ENCODE measurements at places on chromosomes 6 and 20.
A peak's percentile ranks its signal among the peaks of the same experiment; 100 is the strongest.

- DNase-seq = no peak
These were observed 74.0 kb downstream of the PPP1R3G start for GRCh38 chr6:5159162-5159561.

DNA sequence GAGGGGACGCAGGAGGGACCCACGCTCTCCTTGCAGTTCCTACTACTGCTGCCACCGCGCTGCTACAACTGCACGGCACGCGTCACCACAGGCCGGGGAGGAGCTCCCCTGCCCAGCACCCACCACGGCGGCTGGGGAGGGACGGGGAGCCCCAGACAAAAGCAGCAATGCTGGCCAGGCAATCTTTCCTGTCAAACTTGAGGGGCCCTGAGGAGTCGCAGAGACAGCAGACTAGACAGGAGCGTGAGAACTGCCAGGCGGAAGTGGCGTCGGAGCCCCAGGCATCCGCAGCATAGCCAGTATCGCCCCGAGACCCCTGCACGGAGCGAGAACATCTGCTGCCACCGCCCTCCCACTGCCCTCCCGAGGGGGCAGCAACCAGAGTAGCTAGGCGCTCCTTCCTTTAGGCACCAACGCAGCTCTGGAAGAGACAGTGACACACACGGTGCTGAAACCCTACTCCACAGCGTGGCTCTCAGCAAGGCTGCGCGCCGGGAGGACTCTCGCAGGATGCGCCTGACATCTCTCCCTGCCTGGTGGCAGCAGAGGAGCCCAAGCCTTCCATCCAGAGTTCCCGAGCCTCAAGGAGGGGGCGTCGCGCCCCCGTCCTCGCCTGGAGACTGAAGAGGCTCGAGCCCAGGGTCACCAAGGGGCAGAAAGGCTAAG is 2.2 kb downstream of the TAF4 start:
- DNase-seq = no peak

DNA sequence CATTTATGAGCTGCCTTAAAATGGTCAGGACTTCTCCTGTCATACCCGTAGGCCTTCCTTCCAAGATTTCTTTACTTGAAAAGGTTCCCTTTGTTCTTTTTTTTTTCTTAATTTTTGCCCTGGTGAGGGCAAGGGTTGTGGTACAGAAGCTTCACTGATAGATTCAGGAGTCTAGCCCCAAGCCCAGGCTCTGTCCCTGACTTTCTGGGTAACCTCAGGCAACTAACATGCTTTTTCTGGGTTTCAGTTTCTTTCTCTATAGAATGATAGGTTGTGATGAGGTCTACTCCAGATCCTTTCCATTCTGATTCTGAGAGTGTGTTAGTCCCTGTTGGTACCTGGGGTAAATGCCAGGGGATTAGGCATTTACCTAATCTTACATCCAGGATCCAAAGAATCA is 21.2 kb downstream of the SNPH start:
- DNase-seq = peak; percentile 24

- no peak for DNase-seq
These were observed 238.1 kb upstream of the HS3ST5 start for GRCh38 chr6:114580882-114581281.

GRCh38 chr6:152572338-152573088 is 64.6 kb downstream of the SYNE1 start:
- no peak for DNase-seq

DNA sequence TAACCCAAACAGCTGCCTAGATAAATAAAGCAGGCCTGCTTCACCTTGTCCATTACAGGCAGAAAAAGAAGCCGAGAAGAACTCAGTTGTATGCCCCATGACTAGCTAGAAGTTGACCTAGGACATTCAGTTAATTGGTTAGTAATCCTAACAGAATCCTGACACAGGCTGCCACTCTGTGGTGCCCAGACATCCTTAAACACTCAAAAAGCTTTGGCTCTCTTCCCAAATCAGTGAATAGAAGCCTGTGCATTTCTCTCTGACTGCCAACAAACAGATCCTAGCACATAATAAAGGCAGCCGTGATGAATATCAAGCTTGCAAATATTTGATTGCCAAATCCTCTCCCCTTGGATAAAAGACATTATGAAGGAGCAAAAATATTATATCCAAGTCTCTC is 519.1 kb upstream of the EYS start:
- DNase-seq = no peak

DNA sequence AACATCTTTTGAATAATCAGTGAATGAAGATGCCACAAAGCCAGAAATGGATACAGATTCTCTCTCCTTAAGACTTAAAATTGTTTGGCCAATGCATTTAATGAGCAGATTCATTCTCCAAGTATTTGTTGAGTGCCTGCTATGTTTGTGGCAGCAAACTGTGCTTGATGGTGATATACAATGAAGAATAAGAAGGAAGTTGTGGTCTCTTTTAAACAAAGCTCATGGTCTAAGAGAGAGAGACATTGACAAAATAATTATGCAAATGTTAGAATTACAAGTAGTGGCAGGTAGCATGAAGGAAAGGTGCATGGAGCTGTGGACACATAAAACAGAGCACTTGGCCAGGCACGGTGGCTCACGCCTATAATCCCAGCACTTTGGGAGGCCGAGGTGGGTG is 28.3 kb downstream of the NFATC2 start:
- no peak for DNase-seq

DNA sequence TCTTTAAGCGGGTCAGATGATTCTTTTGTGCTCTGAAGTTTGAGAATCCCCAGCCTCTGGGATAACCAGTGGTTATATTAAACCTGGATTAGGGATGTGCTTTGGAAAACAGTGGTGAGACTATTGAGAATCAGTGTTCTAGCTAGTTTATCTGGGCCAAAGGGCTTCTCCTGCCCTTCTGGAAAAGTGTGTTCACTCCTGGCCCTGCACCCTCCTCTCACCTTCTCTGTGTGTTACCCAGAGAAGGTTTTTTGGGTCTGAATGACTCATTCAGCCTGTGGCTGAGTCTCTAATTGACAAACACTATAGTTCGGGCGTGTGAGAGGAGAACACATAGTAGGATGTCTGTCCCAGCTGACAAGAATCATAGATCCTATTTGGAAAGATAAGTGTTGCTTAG is 66.7 kb downstream of the LRRC1 start:
- no peak for DNase-seq

- no peak for DNase-seq
These were observed 22.6 kb downstream of the CDH22 start for GRCh38 chr20:46285740-46286139.

DNA sequence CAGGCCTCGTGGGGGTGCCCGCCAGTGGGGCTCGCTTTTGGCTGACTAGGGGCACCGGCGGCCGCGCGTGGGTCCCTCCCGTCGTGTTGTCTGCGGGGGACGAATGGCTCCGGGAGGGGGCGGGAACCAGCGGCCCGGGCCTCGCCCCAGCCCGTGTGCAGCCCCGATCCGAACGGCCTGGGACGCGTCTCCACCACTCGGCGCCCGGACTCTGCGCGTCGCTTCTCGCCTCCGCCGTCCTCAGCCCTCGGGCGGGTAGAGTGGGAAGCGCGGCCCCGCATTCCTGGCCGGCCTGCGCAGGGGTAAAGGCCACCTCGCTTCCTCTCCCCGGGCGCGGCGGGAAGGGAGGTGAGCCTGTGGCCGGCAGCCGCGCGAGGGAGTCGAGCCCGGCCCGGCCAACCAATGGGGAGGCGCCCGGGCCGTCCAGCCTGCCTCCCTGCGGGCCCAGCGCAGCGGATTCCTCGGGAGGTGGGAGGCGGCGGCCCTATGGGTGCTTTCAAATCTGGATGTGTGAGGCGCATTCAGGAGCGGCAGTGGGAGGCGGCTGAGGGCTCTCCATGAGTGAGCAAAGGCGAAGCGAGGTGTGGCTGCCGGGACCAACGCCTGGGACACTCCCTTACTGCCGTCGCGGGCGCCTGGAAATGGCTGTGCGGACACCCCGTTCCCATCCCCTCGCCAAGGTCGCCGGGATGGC is 1.1 kb upstream of the ZBTB46 start:
- no peak for DNase-seq

GRCh38 chr20:47206962-47207641 is 149.4 kb downstream of the ZMYND8 start:
- DNase-seq = no peak

DNA sequence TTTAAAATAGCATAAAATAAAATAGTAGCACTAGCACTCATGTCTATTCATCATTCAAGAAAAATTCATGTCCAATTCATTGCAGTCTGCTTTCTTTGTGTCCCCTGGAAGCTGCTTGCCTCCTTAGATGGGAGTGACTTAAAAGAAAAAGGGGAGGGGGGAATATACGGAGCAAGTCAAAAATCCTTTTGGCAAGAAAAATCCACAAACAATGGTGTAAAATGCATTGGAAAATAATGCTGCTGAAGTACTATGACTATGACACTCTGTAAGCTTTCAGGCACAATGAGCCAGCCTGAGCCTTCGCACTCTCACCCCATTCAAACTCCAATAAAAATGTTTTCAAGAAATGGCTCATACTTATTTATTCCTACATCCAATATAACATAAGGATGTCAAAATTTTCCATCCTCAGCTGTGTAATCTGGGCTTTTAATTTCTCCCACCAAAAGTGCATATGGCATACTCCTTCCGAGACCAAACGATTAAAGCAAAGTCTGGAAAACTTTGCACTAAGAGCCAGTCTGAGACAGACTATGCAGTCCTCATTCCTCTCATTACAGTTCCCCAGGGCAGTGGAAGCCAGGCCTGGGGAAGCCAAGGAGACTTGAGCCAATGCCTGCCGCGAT is 790 bp downstream of the NEDD9 start:
- DNase-seq = no peak

- no peak for DNase-seq
These were observed 164.8 kb upstream of the BMP5 start for GRCh38 chr6:56040223-56040622.

GRCh38 chr6:2008383-2008976 is 236.9 kb downstream of the GMDS start:
- no peak for DNase-seq

GRCh38 chr6:125124049-125124669 is 29.4 kb upstream of the TPD52L1 start:
- DNase-seq = no peak

GRCh38 chr20:42649748-42650147 is 540.0 kb downstream of the PTPRT start:
- DNase-seq = no peak

GRCh38 chr6:42374018-42374669 is 77.6 kb downstream of the TRERF1 start:
- DNase-seq = no peak

- peak; percentile 60 for DNase-seq
These were observed 28.3 kb downstream of the SERPINB6 start for GRCh38 chr6:2942914-2943563.

DNA sequence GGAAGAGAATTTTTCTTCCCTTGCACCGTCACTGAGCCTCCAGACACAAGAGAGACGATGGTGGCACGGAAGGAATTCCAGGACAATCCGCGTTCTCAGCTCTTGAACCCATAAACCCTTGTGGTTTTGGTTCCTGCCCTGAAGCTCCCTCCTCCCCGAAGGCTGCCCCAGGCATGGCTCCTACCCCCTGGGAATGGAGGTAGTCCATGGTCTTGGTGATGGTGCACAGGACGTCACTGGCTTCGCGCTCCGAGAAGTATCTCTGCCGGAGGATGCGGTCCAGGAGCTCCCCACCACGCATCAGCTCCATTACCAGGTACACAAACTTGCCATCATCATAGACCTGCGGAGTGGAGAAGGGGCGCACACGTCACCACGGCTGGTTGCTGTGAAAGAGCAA is 47.5 kb upstream of the MPC1 start:
- DNase-seq = no peak

GRCh38 chr6:6826095-6826901 is 237.8 kb downstream of the LY86 start:
- no peak for DNase-seq

GRCh38 chr20:54431156-54431944 is 44.0 kb upstream of the DOK5 start:
- DNase-seq = no peak

- DNase-seq = no peak
These were observed 432.8 kb downstream of the HDGFL1 start for GRCh38 chr6:23002044-23002619.

GRCh38 chr6:285030-285771 is 7.1 kb upstream of the DUSP22 start:
- no peak for DNase-seq

DNA sequence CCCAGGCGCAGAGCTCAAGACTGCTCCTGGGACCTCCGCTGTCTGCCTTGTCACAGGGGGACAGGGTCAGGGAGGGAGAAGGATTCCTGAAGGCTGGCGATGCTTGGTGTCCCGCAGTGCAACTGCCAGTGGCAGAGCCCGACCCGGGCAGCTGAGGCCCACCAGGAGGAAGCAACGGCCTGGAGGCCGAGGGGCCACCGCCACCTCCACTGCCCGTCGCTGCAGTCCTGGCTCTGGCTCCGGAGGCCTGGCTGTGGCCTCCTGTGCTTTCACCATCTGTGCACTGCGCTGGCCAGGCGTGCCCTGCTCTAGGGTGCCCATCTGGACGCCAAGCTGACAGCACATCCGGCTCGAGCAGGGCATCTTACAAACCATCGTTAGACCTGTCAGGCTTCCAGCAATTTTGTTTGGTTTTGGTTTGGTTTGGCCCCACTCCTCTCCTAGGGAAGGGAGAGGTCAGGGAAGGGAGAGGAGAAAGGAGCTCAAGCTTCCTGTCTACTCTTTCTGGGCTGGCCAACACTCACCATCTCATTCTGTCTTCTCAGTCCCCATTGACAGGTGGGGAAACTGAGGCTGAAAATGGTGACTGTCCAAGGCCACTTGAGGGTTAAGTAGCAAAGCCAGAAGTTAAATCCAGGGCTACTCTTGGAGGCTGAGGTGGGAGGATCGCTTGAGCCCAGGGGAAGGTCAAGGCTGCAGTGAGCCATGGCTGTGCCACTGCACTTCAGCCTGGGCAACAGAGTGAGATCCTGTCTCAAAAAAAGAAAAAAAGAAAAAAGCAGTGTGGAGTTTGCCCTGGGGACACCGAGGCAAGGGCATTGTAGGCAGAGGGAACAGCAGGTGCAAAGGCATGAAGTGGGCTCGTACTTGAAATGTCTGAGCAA is 37.7 kb upstream of the NOL4L start:
- DNase-seq = no peak

- no peak for DNase-seq
These were observed 12.0 kb upstream of the LYRM2 start for GRCh38 chr6:89650579-89650978.

DNA sequence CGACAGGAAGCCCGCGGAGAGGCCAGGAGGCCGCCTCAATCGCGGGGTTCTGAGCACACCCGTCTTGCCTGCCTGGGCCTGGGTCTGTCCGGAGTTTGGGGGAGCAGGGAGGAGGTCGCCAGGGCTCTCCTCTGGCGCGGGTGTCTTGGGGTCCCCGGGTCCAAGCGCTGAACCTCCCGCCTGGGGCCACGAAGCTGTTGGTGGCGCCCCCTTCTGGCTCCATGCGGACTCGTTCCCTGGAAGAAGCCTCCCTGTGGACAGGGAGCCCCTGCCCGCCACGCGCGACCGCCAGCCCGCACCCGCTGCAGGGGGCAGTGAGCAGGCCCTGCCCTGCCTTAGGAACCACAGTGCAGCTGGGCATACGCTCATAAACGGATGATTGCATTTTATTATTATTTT is 44.7 kb downstream of the MCUR1 start:
- DNase-seq = no peak

GRCh38 chr6:140138311-140139010 is 764.0 kb upstream of the CITED2 start:
- DNase-seq = no peak
